Activated T-cell treated with anti-CD3 and anti-CD28 coated beads, Interleukin-2, amount 50 U/mL, for 24 hours (primary cell): ENCODE measurements at places on chromosomes 5 and 9.

- H3K4me1 ChIP-seq = no peaks in the 10 kb centered on the region
- H3K4me3 ChIP-seq = no peak overlapping the region
- H3K27ac ChIP-seq = no peak overlapping the region
- no peak for DNase-seq
- no peaks in the 10 kb centered on the region for H3K27me3 ChIP-seq
Observed at GRCh38 chr9:130229759-130230158, 35.8 kb upstream of the HMCN2 start.

DNA sequence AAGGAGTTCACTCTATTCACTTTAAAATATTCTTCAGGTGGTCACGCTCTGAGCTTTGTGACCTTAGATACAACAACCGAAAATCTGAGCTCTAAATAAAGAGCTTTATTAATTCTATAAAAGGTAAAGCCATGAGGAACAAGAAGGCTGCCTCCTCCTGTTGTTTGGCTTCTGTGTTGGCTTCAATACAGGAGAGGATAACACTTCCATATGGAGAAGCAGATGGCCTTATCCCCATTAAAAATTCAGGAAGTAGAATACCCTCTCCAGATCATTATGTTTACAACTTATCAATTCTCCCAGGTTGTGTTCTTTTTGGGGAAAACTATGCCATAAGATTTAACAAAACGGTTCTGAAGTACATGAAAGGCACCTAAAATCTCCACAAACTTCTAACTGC, 128.4 kb downstream of the TTC39B start:
- H3K36me3 ChIP-seq = peaks cover 79% of the 10 kb centered on the region
- no peak for DNase-seq
- H3K27me3 ChIP-seq = no peaks in the 10 kb centered on the region

DNA sequence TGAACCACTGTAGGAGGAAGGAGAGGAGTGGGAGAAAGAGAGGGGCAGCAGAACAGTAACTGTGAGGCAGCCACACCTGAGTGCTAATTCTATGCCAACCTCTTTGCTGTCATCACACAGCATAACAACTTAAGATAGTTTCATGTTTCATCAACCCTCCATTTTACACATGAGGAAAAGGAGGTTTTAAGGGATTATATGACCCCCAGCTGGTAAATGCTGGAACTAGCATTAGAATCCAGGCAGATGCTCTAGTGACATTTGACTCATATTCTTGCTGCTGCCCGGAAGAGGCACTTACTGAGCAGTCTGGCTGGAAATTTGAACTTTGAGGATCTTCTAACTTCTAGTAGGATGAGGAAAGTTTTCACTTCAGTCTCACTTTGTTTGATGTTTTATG, 24.1 kb upstream of the VLDLR start:
- no peaks in the 10 kb centered on the region for H3K4me1 ChIP-seq
- no peak for DNase-seq
- H3K4me3 ChIP-seq = no peak overlapping the region
- H3K27ac ChIP-seq = no peak overlapping the region

GRCh38 chr5:177307544-177308363, 3.9 kb downstream of the MXD3 start:
- H3K4me3 ChIP-seq = no peak overlapping the region
- H3K27ac ChIP-seq = no peak overlapping the region
- no peak for DNase-seq
- peaks cover 5% of the 10 kb centered on the region for H3K27me3 ChIP-seq
- H3K4me1 ChIP-seq = peaks cover 46% of the 10 kb centered on the region
- peaks cover 60% of the 10 kb centered on the region for H3K36me3 ChIP-seq

GRCh38 chr5:97480313-97480712, 297.3 kb upstream of the RIOK2 start:
- DNase-seq = no peak
- no peaks in the 10 kb centered on the region for H3K27me3 ChIP-seq
- no peak overlapping the region for H3K27ac ChIP-seq
- H3K4me1 ChIP-seq = no peaks in the 10 kb centered on the region

DNA sequence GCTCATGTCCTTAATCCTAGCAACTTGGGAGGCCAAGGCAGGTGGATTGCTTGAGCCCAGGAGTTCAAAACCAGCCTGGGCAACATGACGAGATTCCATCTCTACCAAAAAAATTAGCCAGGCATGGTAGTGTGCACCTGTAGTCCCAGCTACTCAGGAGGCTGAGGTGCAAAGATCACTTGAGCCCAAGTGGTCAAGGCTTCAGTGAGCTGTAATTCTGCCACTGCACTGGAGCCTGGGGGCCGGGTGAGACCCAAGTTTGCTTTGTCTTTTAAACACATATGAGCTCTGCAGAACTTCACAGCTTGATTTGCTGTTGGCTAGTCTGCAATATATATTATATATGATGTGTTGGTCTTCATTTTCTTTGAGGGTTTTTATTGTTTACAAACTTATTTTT, 89.8 kb downstream of the UBE2R2 start:
- H3K4me3 ChIP-seq = no peak overlapping the region
- no peak for DNase-seq
- H3K36me3 ChIP-seq = peaks cover 54% of the 10 kb centered on the region
- H3K27ac ChIP-seq = no peak overlapping the region

- H3K36me3 ChIP-seq = no peaks in the 10 kb centered on the region
- H3K27ac ChIP-seq = no peak overlapping the region
- peaks cover 54% of the 10 kb centered on the region for H3K27me3 ChIP-seq
- no peak for DNase-seq
- H3K4me3 ChIP-seq = no peak overlapping the region
Observed at GRCh38 chr9:88995200-88995577, 3.9 kb downstream of the S1PR3 start.

GRCh38 chr5:20604992-20605391, 617.0 kb upstream of the CDH18 start:
- H3K27me3 ChIP-seq = no peaks in the 10 kb centered on the region
- no peaks in the 10 kb centered on the region for H3K4me1 ChIP-seq
- no peaks in the 10 kb centered on the region for H3K36me3 ChIP-seq
- no peak for DNase-seq

- no peak for DNase-seq
- H3K36me3 ChIP-seq = no peaks in the 10 kb centered on the region
- no peaks in the 10 kb centered on the region for H3K4me1 ChIP-seq
- no peak overlapping the region for H3K27ac ChIP-seq
- peaks cover 8% of the 10 kb centered on the region for H3K27me3 ChIP-seq
Observed at GRCh38 chr5:169101966-169102365, 199.0 kb downstream of the SLIT3 start.

DNA sequence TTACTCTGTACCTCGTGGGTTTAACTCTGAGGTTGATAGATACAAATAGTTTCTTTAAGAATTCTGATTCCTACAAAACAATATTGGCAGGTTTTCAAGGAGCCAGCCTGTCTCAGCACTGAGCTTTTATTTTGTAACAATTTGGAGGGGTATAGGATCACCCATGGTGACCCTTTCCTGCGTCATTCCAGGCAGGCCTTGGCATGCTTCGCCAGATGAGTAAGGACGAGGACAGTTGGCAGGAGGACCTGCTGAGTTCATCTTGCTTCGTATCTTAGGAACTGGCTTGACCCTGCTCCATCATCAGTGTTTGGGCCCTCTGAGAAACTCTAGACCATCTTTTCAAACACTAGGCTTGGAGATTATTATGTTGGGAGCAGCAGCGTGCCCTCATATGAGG, 17.9 kb downstream of the ZNF462 start:
- H3K27me3 ChIP-seq = no peaks in the 10 kb centered on the region
- no peaks in the 10 kb centered on the region for H3K36me3 ChIP-seq
- H3K4me3 ChIP-seq = no peak overlapping the region
- no peak for DNase-seq
- H3K4me1 ChIP-seq = no peaks in the 10 kb centered on the region

DNA sequence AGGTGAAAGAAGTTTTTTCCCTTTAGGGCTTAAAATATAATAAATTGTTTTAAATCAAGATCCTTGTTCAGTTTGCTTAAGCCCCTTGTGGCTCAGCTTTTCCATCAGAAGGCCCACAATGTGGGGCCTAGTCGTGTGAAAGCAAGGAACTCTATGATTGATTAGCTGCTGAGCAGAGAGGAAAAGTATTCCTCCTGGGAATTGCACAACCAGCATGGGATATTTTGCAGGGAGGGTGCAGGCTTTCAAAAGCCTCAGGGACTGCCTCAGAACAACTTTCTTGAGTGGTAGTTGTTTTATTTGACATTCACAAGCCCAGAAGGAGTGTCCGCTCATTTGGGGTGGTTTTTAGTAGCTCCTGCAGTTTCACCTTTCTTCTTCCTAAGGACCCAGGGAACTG, 19.8 kb downstream of the TTC23L start:
- no peaks in the 10 kb centered on the region for H3K27me3 ChIP-seq
- no peaks in the 10 kb centered on the region for H3K4me1 ChIP-seq
- no peak overlapping the region for H3K27ac ChIP-seq

GRCh38 chr9:95225076-95225725, 92.3 kb downstream of the FANCC start:
- peaks cover 12% of the 10 kb centered on the region for H3K36me3 ChIP-seq
- DNase-seq = no peak
- H3K4me1 ChIP-seq = no peaks in the 10 kb centered on the region
- H3K27ac ChIP-seq = no peak overlapping the region
- no peaks in the 10 kb centered on the region for H3K27me3 ChIP-seq

GRCh38 chr9:36868586-36869282, 165.3 kb downstream of the PAX5 start:
- no peak for DNase-seq
- no peaks in the 10 kb centered on the region for H3K36me3 ChIP-seq
- no peak overlapping the region for H3K4me3 ChIP-seq
- H3K4me1 ChIP-seq = no peaks in the 10 kb centered on the region
- H3K27ac ChIP-seq = no peak overlapping the region

DNA sequence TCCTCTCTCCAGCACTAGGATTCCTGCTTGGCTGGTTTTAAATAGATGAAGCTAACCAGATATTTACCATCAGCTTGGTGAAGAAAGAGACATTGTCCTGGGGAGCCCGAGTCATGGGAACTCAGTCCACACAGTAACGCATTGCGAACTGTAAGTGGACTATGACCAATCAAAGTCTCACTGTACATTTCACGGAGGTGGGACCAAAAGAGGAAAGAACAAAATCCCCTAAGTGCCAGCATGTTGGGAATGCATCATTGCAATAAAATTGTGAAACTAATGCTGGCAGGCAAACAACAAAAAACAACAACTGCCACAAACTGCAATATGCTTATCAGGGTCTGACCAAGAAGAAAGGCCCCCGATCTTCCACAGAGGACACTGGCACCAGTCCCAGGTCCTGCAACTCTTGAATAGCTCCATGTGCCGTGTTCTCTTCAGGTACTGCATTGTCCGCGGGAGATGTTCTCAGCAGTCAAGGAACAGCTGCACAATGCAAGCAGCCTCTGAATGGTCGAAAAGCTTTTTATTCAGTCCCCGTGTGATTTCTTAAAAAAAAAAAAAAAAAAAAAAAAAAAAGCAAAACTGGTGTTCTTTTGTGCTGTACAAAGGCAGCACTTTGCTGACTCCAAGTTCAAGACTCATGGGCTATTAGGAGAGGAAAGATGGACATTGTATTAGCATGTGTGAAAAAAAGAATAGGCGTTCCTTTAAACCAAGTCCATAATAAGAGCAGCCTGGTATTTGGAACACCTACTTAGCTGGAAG, 38.1 kb downstream of the SEMA6A start:
- H3K4me3 ChIP-seq = no peak overlapping the region
- no peak overlapping the region for H3K27ac ChIP-seq
- no peaks in the 10 kb centered on the region for H3K27me3 ChIP-seq
- no peaks in the 10 kb centered on the region for H3K4me1 ChIP-seq
- no peaks in the 10 kb centered on the region for H3K36me3 ChIP-seq

- H3K27ac ChIP-seq = no peak overlapping the region
- no peak overlapping the region for H3K4me3 ChIP-seq
- no peaks in the 10 kb centered on the region for H3K36me3 ChIP-seq
- H3K27me3 ChIP-seq = peaks cover 7% of the 10 kb centered on the region
Observed at GRCh38 chr9:90854637-90855175, 53.1 kb downstream of the SYK start.

GRCh38 chr5:84603568-84604185, 219.0 kb upstream of the EDIL3 start:
- H3K36me3 ChIP-seq = no peaks in the 10 kb centered on the region
- H3K4me1 ChIP-seq = no peaks in the 10 kb centered on the region
- no peak overlapping the region for H3K27ac ChIP-seq

- no peaks in the 10 kb centered on the region for H3K27me3 ChIP-seq
- H3K36me3 ChIP-seq = peaks cover 51% of the 10 kb centered on the region
- H3K4me3 ChIP-seq = no peak overlapping the region
- peaks cover 82% of the 10 kb centered on the region for H3K4me1 ChIP-seq
Observed at GRCh38 chr5:80139466-80139972, 104.4 kb downstream of the THBS4 start.
